ENCODE measurements at places on chromosomes 4 and X.
A peak's percentile ranks its signal among the peaks of the same experiment; 100 is the strongest.

- DNase-seq: peak; percentile 22
These were observed 144.6 kb upstream of the NOCT start for GRCh38 chr4:138870737-138871554.

GRCh38 chr4:84298023-84298718, 200.9 kb downstream of the NKX6-1 start:
- DNase-seq: no peak

DNA sequence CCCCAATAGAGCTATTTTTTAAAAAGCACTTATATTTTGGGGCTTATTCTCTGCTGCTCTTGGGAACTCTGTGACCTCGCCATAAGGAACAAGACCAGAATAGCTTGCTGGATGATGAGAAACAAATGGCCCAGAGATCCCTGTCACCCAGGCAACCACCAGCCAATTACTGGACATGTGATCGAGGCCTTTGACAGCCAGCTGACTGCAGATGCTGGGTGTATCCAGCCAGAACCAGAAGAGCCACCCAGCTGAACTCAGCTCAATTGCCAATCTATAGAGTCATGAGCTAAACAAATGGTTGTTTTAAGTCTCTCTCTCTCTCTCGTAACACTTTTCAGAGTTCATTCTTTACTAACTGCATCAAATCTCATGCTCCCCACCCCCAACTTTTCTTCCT, 24.4 kb upstream of the CITED1 start:
- DNase-seq: no peak

DNA sequence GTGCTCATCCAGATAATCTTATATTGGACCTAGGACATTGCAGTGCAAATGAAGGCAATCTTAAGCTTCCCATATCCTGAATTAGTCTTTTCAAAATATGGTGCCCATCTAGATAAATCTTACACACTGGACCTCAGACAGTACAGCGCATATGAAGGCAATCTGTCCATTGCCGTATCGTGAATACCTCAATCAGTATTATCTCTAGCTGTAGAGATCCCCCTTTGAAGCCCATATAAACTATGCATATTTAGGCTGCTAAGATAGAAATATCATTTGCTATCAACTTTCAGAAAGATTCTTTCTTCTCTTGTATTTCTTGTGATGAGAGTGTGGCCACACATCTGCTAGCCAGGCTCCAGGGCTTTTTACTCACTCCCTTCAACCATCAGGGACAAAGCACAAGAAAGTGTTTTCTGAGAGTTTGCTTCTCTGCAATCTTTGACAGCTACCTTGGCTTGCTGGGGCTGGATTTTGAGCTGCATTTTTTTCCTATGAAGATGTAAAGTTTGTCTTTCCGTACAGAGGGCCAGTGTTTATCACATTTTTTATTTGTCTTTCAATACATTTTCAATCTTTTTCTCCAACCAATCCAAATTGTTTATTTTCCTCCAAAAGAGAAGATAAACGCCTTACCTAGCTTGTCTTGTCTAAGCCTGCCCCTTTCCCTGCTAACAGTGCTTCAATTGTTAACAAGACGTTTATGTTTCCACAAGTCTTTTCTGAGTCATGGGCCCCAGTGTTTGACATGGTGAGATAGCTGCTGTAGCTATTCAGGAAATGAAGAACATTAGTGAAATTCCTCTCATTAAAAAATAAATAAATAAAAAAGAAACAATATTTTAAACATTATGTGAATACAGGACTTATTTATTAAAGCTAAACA, 57.6 kb upstream of the FAT1 start:
- no peak for DNase-seq

DNA sequence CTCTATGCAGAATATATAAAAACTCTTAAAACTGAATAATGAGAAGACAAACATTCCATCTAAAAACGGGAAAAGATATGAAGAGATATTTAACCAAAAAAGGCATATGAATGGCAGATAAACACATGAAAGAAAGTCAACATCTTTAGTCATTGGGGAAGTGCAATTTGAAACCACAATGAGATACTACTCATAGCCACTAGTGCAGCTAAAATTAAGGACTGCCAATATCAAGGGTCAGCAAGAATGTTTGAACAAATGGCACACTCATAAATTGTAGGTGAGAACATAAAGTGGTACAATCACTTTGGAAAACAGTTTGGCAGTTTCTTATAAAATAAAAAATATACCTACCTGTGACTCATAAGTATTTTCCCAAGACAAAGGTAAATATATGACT, 534.9 kb upstream of the DIPK2B start:
- DNase-seq: no peak

DNA sequence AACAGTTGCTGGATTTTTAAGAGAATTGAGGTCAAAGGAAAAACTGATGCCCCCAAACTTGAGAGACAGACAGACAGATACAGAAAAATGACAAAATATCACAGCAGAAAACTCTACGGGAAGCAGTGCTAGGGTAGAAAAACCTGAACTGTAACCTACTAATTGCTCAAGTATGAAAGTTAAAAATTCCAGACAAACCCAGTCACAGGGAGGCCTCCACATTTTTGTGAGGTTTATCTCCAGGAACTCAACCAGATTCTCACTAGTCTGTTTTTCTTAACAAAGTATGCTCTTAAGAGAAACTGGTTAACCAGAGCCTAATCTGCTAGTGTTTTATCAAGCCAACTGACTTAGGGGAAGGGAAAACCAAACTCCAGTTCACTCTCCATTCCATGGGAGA, 19.9 kb upstream of the PPP3CA start:
- DNase-seq: no peak

GRCh38 chrX:133776072-133776471, 209.3 kb downstream of the GPC3 start:
- DNase-seq: no peak

DNA sequence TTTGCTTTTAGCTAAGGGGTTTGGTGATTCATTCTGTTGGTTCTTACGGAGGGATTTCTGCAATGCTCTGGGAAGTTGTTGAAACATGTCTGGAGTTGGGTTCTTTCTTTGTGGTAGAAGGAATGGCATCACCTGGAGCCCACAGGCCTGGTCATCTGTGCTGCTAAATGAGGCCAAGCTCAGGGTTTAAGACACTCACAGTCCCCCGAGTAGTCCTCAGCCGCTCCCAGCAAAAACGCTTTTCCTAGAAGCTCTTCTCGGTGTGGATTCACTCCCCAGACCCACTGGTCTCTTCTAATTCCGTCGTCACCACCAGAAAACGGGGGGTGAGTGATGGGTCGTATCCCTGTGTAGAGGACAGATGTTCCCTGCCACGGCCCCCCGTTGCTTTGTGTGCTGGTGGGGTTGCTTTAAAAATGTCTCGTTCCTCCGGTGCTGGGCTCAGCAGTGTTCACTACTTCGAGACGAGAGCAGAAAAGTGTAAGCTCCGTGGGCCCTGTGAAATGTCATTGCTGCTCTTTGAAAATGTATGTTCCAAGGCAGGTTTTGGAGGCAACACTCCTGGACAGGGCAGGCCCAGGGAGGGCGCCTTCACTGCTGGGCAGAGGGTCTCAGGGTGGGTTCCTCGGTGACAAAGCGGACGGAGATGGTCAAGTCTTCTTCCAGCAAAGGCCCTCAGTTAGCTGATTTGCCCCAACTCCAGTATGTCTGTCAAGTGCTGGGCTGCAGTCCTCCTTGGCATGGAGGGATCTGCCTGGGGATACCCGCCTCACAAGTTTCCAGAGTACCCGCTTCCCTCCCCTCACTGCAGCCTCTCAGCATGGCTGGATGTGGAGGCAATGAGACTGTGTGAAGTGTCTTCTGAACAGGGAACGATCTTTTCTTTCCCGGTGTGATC, 37.3 kb downstream of the PSAPL1 start:
- no peak for DNase-seq

- DNase-seq: peak; percentile 86
These were observed 35.0 kb downstream of the FBXW7 start for GRCh38 chr4:152500800-152501434.

DNA sequence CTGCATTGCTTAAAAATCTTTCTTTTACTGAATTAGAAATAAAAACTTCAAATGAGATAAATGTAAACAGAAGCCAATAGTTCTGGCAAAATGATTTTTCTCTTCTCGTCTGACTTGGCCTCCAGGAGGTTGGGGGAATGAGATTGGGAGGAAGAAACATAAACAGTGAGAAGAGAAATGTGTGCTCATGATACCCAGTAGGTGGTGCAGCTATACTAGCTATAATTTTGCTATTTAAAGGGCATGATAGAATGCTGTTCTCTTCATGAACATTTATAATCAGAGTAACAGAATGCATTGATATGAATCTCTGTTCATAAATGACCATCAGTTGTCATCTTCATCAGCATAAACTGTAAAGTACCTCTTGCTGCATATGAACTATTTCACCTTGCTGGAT, 85.5 kb downstream of the TACR3 start:
- no peak for DNase-seq

DNA sequence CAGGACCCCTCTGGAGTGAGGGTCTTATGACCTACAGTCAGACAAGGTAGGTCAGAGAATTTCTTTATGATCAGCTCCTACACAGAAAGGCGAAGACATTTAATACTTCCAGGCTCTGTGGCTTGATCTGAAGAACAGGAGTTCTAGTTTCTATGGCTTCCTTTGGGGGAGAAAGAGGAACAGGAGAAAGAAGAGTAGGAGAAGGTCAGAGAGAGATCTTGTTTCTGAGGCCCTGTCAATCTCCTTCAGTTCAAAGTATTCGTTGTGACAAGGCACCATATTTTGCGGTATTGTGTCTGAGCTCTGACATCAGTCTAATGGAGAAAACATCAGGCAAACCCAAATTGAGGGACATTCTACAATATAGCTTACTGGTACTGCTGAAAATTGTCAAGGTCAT, 16.7 kb downstream of the TMSB4X start:
- no peak for DNase-seq
